D721Med (cell line): ENCODE measurements at places on chromosomes 6 and 20.

DNA sequence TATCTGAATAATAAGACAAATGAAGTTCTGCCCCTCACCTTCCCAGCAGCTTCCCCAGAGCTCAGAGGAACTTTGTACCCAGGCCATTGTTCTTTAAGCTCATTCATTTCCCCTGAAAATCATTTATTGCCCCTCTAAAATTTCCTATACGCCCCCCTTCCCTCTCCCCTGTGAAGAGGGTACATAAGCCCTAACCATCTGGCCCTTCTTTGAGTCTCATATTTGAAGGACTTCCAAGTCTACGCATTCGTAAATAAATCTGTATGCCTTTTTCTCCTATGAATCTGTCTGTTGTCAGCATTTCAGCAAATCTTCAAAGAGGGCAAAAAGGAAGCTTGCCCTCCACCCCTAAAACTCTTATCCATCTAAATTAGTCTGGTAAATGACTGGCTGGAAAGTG lies 73.1 kb upstream of the DST start:
- no peak for DNase-seq

GRCh38 chr6:155158030-155158843 lies 105.6 kb upstream of the CLDN20 start:
- DNase-seq = no peak

DNA sequence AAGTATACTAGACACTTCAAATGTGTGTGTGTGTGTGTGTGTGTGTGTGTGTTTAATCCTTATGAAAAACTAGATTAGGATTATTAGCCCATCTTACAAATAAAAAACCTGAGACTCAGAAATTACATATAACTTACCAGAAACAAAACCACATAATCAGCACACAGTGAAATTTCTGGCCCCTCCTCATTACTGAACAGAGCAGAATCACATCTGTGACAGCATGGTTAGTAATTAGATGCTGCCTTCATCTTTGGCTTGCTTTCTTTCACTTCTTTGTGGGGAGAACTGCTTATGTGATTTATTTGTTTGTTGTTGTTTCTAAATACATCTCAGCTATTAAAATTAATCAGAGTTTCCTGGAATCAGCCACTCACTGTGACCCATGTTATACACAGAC lies 267.1 kb downstream of the TENT5A start:
- no peak for DNase-seq

DNA sequence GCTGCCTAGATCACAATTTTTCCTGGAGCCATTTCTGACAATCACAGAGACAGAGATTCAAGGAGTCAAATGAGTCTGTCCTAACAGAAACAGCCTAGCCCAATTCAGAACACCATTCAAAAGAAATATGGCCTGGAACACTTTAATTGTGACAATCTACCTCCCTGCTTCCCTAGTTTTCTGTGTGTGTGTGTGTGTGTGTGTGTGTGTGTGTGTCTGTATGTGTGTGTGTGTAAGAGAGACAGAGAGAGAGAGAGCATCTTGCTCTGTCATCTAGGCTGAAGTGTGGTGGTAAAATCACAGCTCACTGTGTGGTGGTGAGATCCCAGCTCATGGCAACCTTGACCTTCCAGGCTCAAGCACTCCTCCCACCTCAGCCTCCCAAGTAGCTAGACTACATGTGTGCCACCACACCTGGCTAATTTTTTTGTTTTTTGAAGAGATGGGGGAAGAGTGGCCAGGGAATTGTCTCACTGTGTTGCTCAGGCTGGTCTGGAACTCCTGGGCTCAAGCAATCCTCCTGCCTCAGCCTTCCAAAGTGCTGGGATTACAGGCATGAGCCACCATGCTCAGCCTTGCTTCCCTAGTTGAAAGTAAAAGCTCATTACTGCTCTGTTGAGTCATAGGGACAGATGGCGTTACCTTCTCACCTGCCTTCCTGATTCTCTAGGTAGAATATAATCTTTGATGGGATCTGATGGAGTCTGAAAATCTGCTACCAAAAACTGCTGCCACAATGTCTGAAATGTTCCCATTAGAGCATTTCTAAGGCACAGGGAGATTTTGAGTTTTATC lies 89.6 kb upstream of the BEND6 start:
- no peak for DNase-seq

GRCh38 chr20:63642527-63643247 lies 10.5 kb downstream of the STMN3 start:
- no peak for DNase-seq

GRCh38 chr20:45833030-45833882 lies at the start of gene SNX21:
TSS of gene SNX21 (plus strand) at chr20:45833799. CDS start at chr20:45833920, 121 bp downstream.
- peak; percentile 51 for DNase-seq
